Suppressor macrophage (primary cell): ENCODE measurements at places on chromosomes 12 and 14.

- no peak for DNase-seq
These were observed 147.9 kb upstream of the NCOR2 start for GRCh38 chr12:124715121-124715990.

GRCh38 chr14:65470404-65470880 lies 57.9 kb downstream of the FUT8 start:
- no peak for DNase-seq

- no peak for DNase-seq
These were observed 17.9 kb downstream of the WASHC3 start for GRCh38 chr12:102043928-102044327.

GRCh38 chr14:104682107-104682593 lies 7.3 kb upstream of the INF2 start:
- DNase-seq = no peak

GRCh38 chr14:49975276-49975675 lies 82.4 kb downstream of the ARF6 start:
- no peak for DNase-seq

DNA sequence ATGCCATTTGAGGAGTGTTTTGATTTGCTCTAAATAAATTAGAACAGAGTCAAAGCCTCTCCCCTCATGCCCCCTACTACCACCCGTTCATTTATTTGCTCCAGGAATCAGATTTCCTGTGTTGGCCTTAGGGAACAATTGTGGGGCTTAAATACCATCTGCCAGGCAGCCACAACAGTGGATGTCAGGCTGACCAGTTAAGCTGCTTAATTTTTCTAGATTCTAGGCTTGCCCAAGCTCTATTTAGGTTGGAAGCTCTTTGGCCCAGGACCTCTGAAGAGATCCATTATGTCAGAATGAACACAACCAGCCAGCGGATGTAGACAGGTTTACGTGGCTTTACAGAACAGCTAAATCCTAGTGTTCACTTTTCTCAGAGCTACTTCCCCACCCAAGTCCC lies 1.0 kb upstream of the TIMELESS start:
- DNase-seq = no peak

GRCh38 chr12:112148031-112148513 lies 22.7 kb downstream of the TRAFD1 start:
- no peak for DNase-seq

DNA sequence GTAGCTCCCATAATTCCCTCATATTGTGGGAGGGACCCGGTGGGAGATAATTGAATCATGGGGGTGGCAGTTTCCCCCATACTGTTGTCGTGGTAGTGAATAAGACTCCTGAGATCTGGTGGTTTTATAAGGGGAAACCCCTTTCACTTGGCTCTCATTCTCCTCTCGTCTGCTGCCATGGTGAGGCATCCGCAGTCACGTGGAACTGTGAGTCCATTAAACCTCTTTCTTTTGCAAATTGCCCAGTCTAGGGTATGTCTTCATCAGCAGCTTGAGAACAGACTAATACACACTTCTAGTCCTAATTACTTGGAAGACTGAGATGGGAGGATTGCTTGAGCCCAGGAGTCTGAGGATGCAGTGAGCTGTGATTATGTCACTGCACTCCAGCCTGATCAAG lies 64.4 kb downstream of the TMX1 start:
- DNase-seq = no peak

GRCh38 chr12:65787056-65787865 lies 37.0 kb upstream of the HMGA2 start:
- DNase-seq = no peak

- peak; percentile 71 for DNase-seq
These were observed 9.8 kb downstream of the CCER1 start for GRCh38 chr12:90945070-90945649.

GRCh38 chr12:83739607-83740006 lies 1052.9 kb downstream of the TMTC2 start:
- DNase-seq = no peak

DNA sequence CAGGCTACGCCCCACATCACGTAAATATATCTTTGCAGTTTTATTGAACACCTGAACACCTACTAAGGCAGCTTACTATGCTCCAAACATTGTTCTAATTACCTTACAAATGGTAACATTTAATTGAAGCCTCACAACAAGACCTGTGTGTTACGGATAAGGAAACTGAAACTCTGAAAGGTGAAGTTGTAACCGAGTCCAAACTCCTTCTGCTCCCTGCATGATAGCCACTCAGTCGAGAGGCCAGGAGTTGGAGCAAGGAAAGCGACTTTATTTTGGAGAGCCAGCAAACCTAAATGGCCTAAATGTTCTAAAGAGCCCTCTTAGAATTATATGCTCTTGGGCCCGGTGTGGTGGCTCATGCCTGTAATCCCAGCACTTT lies 12.6 kb upstream of the TRPV4 start:
- no peak for DNase-seq

GRCh38 chr12:64670019-64670418 lies 59.7 kb downstream of the RASSF3 start:
- no peak for DNase-seq

- no peak for DNase-seq
These were observed 4.6 kb downstream of the TCP11L2 start for GRCh38 chr12:106307181-106307580.

GRCh38 chr12:15256761-15257160 lies 35.5 kb upstream of the RERG start:
- peak; percentile 70 for DNase-seq

DNA sequence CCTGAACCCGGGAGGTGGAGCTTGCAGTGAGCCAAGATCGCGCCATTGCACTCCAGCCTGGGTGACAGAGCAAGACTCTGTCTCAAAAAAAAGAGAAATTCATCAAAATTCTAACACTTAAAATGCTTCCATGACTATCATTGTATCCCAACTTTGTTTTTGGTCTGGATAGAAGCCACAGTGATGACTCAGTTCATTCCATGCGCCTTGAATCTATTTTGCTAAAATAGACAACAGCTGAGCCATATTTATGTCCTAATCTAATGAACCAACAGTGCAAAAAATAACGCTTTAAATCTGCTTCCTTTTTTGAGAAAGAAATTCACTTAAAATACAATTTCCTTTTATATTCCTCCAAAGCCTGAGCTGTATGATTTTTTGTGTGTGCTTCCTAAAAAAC lies 23.2 kb upstream of the BICD1 start:
- DNase-seq = peak; percentile 10

DNA sequence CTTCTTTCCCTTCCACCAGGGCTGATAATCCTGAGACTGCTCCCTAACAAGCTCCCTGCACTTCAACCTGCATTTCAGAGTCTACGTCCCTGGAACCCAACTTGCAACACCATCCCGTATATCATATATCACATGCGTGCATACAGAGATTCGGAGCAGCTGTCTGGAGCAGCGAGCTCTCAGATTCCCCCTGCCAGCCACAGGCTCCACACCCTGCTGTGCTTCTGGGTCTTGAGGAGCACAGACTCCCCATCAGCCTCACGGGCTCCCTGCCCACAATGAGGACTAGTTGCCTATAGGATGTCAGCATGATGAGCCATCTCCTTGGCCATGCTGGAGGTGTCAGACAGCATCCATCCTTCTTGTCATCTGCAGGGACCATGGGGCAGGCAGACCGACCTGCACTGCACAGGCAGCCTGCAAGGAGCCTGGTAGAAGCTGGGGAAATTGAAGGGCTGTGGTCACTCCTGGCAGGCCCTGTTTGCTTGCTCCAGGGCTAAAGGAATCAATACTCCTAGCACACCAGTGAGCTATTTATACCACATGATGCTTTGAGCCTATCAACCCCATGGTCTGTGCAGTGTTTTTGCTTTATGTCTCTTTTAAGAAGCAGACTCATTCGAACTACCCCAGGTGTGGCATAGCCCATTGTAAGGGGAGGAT lies 19.6 kb upstream of the HDAC7 start:
- no peak for DNase-seq

- no peak for DNase-seq
These were observed 289.5 kb upstream of the FAR2 start for GRCh38 chr12:28859551-28859950.

DNA sequence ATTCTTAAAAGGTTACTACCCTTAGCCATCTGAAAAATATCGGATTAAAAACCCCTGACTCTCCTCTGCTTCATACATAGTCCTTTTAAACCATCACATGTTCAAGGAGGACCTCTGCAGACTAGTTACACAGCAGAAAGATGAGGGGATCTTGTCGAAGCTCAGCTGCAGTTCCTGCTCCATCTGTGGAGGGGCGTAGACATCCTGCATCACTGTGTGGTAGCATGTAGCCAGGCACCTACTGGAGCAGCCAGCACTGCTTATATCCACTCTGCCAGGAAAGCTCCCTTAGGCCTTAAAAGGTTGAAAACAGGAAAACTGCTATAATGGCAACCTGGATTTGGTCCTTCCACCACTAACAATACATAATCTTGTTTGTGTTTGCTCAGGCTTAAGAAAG lies 57.6 kb upstream of the STRN3 start:
- no peak for DNase-seq

DNA sequence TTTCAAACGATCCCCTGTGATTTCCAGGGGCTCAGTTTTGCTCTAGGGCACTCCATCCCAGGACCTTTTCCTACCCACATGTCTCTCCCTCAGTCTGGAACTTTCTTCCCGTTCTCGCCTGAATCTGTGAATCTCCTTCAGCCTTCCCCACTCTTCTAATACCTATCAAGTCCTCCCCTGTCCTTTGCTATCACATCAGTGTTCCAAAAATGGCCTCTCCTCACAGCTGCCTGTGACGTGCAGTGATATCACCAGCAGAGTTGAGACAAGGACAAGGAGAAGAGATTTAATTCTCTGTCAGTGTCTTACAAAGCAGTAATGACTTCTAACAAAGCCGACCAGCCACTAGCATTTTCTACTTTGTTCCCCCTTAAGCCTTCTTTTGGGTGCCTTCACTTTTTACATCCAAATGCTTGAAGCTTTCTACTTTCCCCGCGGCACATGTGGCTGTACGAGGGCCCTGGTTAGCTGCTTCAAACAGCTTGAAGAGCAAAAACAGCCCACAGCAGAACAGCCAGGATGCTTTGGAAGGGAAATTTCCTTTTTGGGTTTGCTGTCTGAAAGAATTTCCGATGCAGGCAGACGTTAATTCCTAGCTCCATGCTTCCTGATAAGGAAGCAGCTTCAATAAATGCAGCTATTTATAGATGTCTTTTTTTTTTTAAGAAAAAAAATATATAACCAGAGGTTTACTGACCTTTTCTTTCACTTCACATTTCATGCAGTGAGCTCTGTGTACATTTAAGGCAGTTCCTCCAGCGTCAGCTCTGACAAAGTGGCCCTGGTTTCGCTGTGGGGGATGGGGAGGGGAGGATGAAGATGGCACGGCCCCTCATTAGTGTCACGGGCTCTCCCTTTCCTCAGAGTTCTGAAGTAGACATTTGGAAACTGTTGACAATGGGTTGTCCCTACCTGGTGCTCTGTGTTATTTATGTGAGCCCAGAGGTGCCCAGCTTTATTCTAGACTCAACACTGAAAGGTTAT lies 109.3 kb downstream of the ETV6 start:
- peak; percentile 68 for DNase-seq

GRCh38 chr12:45220363-45220931 lies 4.6 kb downstream of the ANO6 start:
- DNase-seq = no peak

DNA sequence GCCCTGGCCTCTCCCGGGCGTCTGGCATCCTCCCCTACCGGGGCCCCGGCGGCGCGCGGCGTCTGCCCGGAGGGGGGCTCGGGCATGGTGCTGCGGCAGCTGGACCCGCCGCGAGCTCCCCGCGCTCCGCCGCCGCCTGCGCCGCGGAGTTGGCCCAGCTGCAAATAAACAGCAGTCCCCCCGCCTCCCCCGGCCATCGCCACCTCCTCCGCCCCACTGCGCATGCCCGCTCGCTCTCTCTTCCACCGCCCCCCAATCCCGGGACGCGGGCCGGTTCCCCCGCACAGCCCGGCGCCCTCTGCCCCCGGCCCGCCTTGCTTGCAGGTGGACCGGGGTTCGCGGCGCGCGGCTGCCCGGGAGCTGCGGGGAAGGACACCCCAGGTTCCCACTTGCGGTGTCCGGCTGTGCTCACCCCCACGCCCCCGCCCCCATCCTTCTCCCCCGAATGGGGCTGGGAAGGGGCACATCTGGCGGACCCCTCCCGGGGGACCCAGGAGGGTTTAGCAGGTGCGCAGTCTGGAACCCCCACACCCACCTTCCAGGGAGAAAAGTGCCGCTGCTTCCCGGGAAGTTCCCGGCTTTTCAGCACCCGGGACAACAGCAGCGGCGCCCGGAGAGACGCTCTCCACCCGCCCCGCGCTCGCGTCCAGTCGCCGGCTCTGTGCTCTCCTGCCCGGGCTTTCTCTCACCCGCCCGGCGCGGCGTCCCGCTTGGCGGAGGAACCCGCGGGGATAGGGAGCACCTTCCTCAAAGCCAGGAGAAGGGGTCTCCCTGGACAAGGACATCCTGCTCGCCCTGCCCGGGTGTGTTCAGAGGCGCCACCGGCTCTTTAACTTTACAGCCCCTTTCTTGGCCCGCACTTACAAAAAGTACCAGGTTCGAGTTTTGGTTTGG lies at the start of gene TMTC1:
Gene TMTC1, minus strand, starts transcription at position 170 of the 894 bp plus-strand sequence. CDS start 191 bp downstream, outside the sequence.
- peak; percentile 40 for DNase-seq

GRCh38 chr12:642633-643474 lies 20.4 kb downstream of the NINJ2 start:
- peak; percentile 96 for DNase-seq

- DNase-seq = no peak
These were observed 55.3 kb downstream of the DICER1 start for GRCh38 chr14:95101736-95102679.

DNA sequence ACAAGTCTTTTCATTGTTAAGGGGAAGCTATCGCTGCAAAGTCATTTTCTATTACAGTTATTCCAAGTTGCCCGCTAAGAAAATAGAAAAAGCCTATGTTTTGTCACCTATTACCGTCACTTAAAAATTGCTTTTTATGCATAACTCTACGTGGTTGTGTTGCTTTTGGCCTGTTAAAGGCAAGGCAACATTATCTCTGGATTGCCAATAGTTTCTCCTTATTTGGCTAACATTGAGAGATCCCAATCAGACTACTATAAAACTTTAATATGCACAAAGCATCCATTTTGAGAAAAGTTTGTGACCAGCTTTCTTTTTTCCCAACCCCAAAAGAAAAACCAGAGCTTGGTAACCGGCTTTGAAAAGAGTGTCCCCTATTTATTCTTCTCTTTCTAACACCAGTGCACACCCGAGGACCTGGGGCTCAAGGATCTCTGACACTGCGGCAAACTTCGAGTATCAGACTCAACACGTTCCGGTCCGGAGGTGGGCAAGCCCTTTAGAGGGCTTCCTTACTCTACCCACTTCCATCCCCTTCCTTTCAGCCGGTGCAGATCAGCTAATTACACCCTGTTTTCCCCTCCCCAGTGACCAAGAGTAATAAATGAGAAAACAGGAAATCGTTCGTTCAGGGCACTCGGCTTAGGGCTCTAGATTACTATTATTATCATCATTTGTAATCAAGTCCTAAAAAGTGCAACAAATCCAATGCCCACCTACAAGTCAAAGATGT lies 1.2 kb downstream of the PPP1R12A start:
- DNase-seq = peak; percentile 26

- peak; percentile 49 for DNase-seq
These were observed 41.6 kb downstream of the DEGS2 start for GRCh38 chr14:100117633-100118395.

GRCh38 chr12:108568338-108569154 lies 6.2 kb downstream of the ISCU start:
- peak; percentile 29 for DNase-seq
